BE2C (cell line): ENCODE measurements at places on chromosomes 6 and 20.
A peak's percentile ranks its signal among the peaks of the same experiment; 100 is the strongest.

- no peak for DNase-seq
Observed at GRCh38 chr20:20363799-20364592, 3.9 kb upstream of the INSM1 start.

DNA sequence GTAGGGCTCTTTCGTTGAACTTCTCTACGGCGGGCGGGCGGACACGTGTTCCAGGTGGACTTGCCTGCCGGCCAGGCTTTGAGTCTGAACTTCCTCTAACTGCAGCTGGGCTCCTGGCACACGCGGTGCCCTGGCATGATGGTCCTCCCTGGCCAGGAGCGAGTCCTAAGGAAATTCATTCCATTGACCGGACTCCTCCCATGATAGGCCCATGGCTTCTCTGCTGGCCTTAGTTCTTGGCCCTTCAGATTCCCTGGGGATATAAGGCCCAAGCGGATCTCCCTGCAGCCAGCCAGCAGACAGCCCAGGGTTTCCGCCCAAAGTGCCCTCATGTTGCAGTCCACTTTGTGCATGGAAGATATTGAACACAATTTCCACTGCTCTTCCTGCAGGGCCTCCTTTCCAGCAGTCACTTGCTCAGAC is 39.4 kb downstream of the TBC1D7 start:
- no peak for DNase-seq

DNA sequence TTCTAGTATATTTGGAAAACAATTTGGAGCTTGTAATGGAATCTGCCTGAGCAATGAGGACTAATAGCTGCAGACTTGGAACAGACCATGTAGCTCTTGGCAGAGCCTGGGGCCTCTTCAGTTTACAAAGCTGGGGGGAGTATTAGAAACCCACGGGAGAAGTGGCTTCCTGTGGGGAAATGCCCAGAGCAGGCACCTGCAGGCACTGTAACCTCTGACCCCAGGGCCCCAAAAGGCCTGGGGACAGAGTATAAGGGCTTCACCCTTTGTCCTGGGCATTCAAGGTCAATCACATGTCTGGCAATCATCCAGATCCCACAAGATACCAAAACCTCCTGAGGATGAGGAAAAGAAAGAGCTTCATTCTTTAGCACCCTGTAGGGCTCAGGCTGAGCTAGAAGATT is 19.4 kb downstream of the PKIG start:
- DNase-seq: no peak

- no peak for DNase-seq
Observed at GRCh38 chr6:13172291-13172690, 156.0 kb downstream of the TBC1D7 start.

GRCh38 chr20:41005361-41005729 is 23.3 kb upstream of the TOP1 start:
- peak; percentile 26 for DNase-seq

- DNase-seq: no peak
Observed at GRCh38 chr6:137678451-137678850, 184.3 kb upstream of the OLIG3 start.

DNA sequence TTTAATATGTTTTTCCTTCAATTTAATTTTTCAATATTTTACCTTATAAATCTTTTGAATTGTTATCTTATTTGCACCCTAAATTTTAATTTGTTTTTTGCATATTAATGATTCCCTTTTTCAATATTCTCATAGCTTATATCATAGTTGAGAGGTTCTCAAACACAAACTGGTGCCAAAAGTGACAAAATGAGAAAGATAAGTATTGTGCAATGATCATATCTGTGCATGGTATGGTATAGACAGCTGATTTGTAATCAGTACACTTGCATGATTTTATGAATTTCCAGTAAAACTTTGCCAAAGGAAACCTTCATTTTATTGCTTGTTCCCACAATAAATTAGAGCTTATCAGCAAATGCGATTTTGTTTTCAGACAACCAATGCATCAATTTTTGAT is 161.0 kb upstream of the HDAC2 start:
- DNase-seq: no peak

GRCh38 chr6:2853769-2854395 is 12.2 kb upstream of the SERPINB1 start:
- DNase-seq: no peak

GRCh38 chr20:33673114-33673409 is 1.2 kb downstream of the NECAB3 start:
- DNase-seq: no peak

DNA sequence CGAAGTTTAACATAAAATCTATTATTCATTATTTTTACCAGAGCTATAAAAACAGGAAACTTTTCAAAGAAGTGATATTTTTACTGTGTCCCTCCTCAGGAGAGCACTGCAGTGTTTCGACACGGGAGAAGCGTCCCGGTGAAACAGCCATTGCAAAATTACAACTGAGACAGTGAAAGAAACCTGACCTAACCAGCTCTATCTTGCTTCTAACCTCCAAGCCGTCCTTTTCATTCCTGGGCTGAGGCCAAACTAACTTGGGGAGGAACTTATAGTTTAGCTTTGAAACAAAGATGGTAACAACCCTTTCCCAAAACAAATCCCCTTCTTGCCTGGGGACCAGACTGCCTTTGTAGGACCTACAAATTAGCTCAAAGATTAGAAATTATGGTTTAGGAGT is 79.2 kb downstream of the WDR27 start:
- no peak for DNase-seq

GRCh38 chr20:24729896-24730605 is 219.0 kb upstream of the CST7 start:
- no peak for DNase-seq

DNA sequence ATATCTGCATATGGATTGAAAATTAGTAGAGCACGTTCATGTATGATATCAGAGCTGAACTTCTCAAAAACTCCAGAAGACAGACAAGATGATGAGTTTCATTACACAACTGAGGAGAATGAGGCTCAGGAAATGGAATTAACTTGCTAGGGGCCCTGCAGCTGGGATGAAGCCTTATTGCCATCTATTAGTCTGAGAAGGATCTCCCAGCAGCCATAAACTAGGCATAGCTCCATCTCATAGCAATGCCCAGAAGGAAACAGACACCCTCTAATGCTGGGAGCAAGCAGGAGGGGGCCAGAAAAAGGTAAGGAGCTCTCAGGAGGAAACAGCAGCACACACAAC is 18.0 kb downstream of the TFEB start:
- no peak for DNase-seq

- no peak for DNase-seq
Observed at GRCh38 chr6:35494161-35494563, 2.7 kb downstream of the TEAD3 start.

GRCh38 chr20:7770578-7770977 is 169.7 kb downstream of the HAO1 start:
- no peak for DNase-seq

DNA sequence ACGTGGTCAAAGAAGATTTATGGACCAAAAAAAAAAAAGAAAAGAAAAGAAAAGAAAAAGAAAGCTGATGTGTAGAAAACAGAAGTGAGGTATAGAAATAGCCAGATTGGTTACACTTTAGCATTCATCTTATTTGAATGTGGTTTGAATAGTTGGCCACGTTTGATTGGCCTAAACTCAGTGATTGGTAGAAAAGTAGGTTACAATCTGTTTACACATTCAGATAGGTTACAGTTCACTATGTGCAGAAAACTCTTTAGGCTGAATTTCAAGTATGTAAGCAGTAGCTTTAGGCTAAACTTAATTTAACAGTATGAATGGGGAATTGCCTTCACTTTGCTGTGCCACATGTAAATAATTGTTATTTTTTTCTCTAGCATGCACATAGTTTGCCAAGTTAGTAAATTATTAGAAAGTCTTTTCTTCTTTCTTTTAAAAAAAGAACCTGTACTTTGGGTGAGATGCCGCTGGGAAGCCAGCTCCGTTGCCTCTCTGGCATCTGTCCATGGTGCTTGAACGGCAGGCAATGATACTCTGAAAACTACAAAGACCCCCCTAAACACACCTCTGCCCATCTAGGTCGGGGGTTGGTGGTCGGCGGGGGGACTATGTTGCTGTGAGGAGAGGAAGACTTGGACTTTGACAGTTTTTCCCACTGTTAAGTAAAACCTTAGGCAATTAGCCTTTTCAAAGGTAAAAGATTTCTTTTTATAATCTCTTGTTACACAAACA is 173.0 kb downstream of the AIG1 start:
- no peak for DNase-seq

GRCh38 chr6:1620504-1621069 is 10.9 kb downstream of the FOXC1 start:
- DNase-seq: no peak

- no peak for DNase-seq
Observed at GRCh38 chr6:48151142-48151541, 40.1 kb upstream of the PTCHD4 start.

GRCh38 chr6:137769797-137770362 is 97.2 kb upstream of the TNFAIP3 start:
- DNase-seq: no peak

DNA sequence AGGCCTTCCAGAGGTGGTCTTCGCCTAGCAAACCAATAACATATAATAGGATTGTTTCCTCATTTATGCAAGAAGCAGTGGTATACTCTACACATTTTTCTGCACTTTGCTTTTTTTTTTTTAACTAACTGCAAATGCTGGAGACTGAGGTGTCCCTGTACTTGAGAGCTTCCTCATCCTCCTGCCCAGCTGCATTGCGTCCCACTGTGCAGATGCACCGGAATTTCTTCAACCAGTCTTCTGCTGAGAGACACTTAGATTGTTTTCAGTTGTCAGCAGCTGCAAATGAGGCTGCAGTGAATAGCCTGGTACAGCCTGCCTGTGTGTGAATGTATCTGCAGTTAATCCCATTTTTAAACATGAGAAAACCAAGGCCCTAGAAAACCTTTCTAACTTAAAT is 11.5 kb downstream of the FGD2 start:
- DNase-seq: no peak

DNA sequence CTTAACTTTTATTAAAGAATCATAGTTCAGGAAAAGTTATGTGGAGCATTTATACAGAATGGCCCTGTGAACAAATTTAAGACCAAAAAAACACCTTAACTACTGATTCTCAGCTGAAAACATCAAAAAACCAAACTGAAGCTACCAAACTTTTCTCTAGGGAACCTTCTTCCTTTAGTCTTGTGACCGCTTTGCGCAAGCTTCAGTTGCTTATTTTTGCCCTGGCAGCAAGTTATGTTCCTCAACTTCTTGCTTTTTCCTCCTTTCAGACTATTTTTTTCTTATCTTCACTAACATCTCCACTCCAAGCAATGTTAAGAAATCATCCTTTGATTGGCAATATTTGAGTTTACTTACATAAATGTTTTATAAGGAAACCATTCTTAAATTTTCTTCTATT is 100.1 kb downstream of the MYB start:
- DNase-seq: no peak
